Inflammatory macrophage treated with lipopolysaccharide for 4 hours (primary cell): ENCODE measurements at places on chromosomes 12 and 14.

DNA sequence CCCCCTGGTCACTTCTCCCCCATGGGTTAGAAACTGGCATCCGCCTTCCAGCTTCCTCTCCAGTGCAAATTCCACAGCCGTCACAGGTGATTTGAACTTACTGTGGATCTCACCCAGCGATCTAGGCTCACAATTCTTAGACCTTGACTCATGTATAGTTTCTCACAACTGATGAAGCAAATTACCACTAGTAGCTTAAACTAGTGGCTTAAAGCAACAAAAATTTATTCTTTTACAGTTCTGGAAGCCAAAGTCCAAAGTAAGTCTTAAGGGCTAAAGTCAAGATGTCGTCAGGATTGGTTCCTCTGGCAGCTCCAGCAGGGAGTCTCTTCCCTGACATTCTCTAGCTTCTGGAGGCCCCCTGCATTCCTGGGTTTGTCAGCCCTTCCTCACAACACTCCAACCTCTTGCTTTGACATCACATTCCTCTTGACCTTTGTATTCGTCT is 117.4 kb downstream of the KTN1 start:
- DNase-seq: no peak

- DNase-seq: peak; percentile 2
Measured at GRCh38 chr14:70045844-70046535, 142.8 kb downstream of the SLC8A3 start.

DNA sequence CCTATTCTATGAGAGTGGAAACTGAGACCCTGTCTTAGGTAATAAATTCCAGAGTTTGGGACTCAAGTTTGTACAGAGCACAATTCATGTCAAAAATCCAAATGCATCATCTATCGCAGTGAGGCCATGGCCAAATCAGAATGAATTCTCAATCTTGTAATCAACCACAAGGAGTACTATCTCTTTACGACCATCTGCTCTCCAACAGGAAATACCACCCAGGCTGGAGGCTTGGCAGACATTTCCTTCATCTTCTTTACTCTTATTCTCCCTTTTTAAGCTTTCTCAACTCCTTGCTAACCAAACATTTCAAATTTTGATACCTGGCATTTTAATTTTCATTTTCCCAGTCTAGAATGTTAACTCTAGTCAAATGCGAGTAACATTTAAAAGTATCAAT is 32.7 kb upstream of the RNU6-7 start:
- DNase-seq: no peak

DNA sequence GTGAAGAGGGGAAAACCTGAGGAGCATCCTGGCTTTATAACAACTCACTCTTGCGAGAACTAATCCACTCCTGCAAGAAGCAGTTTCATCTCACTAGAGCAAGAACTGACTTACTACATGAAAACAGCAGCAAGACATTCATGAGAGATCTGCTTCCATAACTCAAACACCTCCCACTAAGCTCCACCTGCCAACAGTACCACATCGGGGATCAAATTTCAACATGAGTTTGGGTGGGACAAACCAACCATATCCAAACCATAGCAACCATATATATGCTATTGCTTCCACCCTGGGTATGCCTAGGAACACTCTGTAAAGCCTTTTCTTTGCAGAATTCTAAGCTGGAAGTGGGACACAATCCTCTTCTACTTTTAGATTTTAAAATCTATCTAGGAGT is 13.9 kb upstream of the AVPR1A start:
- DNase-seq: no peak

- no peak for DNase-seq
Measured at GRCh38 chr12:23576372-23576771, 373.1 kb downstream of the SOX5 start.

DNA sequence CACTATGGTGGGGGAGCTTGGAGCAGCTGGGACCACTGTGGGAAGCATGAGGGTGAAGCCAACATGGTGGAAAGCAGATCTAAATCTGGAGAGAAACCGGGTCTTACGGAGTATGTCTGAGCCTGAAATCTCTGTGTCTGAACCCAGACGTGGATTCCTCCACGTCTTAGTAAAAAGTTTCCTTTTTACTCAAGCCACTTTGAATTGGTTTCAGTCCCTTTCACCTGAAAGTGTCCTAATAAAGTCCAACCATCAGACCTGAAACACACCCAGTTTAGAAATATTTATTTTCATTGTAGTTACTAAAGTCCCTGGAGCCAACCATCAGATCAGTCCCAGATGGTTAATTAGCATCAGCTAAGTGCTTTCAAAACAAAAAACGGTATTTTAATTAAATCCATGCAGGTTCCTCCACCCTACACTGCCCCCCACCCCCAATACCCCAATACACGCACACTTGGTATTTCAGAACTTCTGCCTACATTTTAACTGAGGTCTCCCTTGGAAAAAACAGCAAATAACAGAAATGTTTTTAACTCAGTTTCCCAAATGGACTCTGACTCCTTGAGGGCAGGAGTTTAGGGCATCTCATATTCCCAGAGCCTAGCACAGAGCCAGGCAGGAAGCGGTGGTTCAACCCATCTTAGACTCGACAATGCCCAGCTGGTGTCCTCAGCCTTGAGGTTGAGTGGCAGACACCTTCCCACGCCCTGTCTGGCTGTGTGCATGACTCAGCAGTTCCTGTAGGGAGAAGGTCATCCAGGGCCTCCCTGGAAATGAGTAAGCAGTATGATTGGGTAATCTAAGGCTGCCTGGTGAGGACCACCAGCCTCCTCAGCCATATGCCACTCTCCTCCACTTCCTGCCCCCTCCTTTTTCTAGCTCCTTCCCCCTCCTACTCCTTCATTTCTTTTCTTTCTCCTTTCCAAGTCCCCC is 175.8 kb downstream of the TTC8 start:
- peak; percentile 94 for DNase-seq

GRCh38 chr12:49483619-49484018 is 55.2 kb upstream of the KCNH3 start:
- DNase-seq: no peak

DNA sequence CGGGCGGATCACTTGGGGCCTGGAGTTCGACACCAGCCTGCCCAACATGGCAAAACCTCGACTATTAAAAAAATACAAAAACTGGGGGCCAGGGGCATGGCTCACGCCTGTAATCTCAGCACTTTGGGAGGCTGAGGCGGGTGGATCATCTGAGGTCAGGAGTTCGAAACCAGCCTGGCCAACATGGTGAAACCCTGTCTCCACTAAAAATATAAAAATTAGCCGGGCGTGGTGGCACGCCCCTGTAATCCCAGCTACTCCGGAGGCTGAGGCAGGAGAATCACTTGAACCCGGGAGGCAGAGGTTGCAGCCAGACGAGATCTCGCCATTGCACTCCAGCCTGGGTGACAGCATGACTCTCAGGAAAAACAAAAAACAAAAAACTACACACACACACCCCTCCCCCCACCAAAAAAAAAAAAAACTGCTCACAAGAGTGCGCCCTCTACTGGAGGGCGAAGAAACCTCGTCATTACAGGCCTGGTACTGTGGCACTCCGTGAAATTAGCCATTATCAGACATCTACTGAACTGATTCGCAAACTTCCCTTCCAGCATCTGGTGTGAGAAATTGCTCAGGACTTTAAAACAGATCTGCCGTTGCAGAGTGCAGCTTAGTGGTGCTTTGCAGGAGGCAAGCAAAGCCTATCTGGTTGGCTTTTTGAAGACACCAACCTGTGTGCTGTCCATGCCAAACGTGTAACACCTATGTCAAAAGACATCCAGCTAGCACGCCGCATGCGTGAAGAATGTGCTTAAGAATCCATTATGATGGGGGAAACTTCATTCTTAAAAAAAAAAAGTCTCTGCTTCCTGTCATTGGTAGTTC is 7.7 kb downstream of the PPP1R3E start:
- peak; percentile 65 for DNase-seq

DNA sequence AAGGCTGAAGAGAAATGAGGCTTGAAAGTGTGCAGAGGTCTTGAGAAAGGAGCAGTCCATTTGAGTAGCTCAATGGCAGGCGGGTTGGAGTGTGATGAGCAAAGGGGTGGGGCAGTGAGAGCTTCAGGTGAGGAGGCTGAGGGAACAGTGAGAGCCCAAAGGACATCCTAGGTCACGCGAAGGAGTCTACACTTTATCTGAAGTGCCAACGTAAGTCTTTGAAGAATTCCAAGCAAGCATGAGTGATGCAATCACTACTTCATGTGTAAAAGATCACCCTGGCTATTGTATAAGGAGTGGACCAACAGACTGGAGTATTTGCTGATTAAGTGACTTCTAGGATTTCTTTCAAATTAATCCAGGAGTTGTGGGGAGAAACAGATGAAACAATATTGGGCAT is 159.9 kb upstream of the HIF1A start:
- DNase-seq: no peak

GRCh38 chr14:74961238-74961911 is 6.0 kb upstream of the PGF start:
- DNase-seq: no peak

GRCh38 chr12:75041472-75041871 is 168.2 kb downstream of the KCNC2 start:
- DNase-seq: no peak

- DNase-seq: no peak
Measured at GRCh38 chr12:58727521-58727920, 192.8 kb downstream of the LRIG3 start.

GRCh38 chr14:69688299-69688649 is 76.9 kb downstream of the SUSD6 start:
- DNase-seq: no peak

DNA sequence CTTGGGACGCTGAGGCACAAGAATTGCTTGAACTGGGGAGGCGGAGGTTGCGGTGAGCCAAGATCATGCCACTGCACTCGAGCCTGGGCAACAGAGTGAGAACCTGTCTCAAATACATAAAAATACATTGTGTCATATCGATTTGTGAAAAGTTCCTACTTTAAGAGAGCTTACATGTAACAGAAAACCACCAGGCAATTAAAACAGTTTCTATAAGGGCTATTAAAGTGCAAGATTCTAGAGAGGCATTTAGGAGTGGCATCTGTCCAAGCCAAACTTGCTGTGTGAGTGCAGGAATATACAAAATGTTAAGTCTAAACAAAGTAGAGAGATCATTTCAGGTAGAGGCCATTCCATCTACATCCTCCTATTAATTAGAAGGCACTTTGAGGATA is 1.7 kb upstream of the NEK9 start:
- no peak for DNase-seq

DNA sequence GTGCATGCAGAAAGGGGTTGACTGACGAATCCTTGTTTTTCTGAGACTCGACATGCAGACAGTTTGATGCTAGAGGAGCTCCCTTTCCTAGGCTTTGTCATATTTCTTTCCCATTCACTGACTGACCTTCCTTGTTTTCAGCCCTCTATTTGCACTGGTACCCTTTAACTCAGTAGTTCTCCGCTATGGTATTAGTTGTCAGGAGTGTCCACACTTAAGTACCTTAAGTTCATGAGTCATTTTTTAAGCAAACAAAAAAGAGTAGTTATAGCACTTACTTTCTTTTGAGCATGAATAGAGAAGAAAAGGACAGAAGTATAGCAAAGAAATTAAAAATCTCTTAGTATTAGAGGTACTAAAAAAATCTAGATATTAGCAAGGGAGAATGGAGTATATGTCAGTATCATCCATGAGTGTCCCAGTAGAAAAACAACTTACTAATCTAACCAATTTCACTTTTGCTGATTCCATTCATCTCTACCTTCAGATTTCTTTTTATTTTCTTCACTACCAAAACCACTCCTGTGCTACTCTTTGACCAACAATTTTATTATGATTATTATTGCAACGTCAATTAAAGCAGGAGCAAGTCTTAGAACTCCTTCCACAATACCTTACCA is 8.3 kb downstream of the ATP2B1 start:
- no peak for DNase-seq

GRCh38 chr12:130687190-130687589 is 28.9 kb downstream of the RIMBP2 start:
- DNase-seq: no peak

DNA sequence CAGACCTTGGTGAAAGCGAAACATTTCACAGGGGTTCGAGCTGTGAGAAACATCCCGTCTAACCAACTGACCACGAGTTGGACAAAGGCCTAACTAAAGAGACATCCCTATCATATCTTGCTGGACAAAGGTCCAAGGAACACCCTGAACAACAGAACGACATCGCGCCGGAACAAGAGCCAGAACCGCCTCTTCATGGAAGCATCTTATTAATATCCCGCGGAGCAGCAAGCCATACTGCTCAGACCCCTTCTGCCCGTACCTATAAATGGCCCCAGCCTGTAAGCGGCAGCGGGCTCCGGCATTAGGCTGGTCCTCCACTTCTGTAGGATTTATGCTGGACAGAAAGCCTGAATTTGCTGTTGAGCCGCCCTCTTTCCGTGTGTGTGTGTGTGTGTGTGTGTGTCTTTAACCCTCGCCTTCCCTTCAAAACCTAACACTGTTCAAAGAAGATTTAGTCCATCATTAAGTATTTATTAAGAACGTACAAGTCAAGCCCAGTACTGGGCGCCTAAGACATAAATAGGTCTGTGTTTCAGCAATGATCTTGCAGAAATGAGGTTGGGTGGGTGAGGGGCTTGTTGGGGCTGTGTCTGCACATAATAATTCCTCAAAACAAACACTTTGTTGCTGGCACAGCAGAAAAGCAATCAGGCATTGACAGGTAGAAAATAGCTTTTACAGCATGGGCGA is 1.9 kb downstream of the SLC6A15 start:
- no peak for DNase-seq

- DNase-seq: no peak
Measured at GRCh38 chr12:14390449-14390848, 25.0 kb downstream of the ATF7IP start.

DNA sequence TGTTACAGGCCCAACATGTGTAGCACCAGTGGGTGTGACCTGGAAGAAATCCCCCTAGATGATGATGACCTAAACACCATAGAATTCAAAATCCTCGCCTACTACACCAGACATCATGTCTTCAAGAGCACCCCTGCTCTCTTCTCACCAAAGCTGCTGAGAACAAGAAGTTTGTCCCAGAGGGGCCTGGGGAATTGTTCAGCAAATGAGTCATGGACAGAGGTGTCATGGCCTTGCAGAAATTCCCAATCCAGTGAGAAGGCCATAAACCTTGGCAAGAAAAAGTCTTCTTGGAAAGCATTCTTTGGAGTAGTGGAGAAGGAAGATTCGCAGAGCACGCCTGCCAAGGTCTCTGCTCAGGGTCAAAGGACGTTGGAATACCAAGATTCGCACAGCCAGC is 8.6 kb downstream of the BCL2L14 start:
- no peak for DNase-seq

- DNase-seq: no peak
Measured at GRCh38 chr12:82486524-82487235, 128.4 kb downstream of the METTL25 start.

DNA sequence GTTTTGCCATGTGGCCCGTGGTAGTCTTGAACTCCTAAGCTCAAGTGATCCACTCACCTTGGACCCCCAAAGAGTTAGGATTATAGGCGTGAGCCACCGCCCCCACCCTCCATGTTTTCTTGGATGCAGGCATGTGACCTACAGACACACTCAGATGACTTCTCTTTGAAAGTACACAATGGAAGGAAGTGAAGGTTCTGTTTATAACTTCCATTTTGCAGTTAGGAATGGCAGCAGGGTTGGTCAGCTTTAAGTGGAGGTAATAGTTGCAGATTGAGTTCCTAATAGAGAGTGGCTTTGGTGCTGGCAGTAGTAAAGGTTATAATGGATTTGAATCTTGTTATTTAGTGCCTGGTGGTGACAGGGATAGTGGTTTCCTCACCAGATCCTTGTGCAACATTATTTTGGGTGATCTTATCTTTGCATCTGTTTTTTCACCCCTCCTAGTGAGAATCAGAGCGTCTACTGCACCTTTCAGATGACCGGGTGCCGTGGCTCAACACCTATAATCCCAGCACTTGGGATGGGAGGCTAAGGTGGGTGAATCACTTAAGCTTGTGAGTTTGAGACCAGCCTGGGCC is 15.3 kb downstream of the LARP4 start:
- DNase-seq: no peak
